ENCODE measurements at places on chromosomes 13 and 19. TPM values are rescaled to one million over a fixed set of nuclear protein-coding genes. Genes with fewer than 3 reads are reported as not detected.

CEACAM7 gene
- total RNA-seq: not detected

DNA sequence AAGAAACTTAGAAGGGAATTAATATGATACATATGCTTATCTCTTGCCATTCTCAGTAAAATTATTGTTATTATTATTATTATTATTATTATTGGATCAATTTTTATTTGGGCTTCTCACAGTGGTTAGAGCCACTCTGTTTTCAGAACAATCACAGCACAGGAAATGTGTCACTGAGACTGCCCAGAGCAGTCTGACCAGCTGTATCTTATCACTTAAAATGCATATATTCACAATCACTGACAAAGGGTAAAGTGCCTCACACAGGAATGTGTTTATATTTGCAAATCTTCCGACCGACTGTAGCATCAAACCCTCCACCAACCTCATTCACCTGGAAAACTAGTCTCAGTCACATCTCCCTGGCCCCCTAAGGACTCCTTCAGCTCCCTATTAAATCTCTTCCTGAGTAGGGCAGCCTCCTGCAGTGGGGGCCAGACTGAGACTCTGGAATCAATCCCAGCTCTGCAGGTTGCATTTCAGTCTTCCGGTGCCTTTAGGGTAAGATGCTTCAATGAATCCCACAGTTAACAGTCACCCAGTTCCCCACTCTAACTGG is 738.3 kb upstream of the SLITRK5 start:
- no peak for DNase-seq
- H3K4me3 ChIP-seq: no peak overlapping the region

DNA sequence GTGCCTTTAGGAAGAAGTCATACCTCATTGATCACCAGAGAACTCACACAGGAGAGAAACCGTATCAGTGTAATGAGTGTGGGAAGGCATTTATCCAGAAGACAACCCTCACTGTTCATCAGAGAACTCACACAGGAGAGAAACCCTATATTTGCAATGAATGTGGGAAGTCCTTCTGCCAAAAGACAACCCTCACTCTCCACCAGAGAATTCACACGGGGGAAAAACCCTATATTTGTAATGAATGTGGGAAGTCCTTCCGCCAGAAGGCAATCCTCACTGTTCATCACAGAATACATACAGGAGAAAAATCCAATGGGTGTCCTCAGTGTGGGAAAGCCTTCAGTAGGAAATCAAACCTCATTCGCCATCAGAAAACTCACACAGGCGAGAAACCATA is 21.9 kb downstream of the ZNF382 start:
- no peak overlapping the region for H3K4me3 ChIP-seq
- H3K4me1 ChIP-seq: no peaks in the 10 kb centered on the region
- no peak for DNase-seq
- H3K27ac ChIP-seq: no peak overlapping the region

DNA sequence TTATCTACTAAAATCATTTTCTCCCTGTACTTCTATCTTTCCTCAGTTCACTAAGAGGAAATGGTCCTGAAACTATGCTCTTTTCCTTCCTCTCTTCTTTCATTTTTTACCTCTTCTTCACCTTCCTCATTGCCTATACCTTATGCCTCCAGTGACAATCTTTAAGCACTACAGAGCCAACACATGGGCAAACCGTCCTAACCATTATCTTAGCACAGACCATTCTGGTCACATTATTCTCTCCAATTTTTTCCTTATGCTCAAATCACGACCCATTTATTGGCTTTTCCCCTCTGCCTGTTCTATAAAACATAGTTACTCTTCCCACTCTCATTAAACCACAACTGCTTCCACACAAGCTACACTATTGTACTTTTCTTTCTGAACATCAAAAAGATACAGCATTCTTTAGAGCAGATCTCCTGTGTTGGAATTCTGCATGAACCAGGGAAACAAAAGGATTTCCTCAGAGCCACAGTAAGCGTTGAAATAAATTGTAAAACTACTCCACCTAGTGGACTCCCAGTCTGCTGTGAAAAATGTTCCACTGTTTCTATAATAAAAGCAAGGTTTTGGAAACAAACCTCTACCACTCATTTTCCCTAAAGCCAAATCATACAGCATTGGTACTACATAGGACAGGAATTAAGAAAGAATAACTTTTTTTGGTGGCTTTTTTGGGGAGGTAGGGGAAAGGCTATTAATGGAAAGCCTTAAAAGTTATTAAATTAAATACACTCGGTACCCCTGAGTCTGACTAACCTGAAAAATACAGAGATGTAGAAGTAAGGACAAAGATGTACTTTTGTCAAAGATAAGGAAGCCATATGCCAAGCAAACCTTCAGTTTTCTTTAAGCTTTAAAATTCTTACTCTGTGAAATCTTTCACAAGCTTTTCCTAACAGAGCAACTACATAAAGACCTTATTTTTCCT is 19.5 kb downstream of the NUFIP1 start:
- peaks cover 2% of the 10 kb centered on the region for H3K36me3 ChIP-seq
- no peaks in the 10 kb centered on the region for H3K4me1 ChIP-seq
- H3K27ac ChIP-seq: no peak overlapping the region
- no peak overlapping the region for H3K4me3 ChIP-seq

GRCh38 chr19:33175886-33176669 is 18.1 kb upstream of the LRP3 start:
- H3K4me3 ChIP-seq: peak overlapping the region; percentile 79
- no peaks in the 10 kb centered on the region for H3K27me3 ChIP-seq
- H3K4me1 ChIP-seq: no peaks in the 10 kb centered on the region
- H3K36me3 ChIP-seq: no peaks in the 10 kb centered on the region
- peak overlapping the region; percentile 67 for H3K27ac ChIP-seq

ZNF235 gene
- 6.2 TPM for total RNA-seq

SMIM44 gene
- total RNA-seq: not detected
